ENCODE measurements at places on chromosomes 16 and 17.

DNA sequence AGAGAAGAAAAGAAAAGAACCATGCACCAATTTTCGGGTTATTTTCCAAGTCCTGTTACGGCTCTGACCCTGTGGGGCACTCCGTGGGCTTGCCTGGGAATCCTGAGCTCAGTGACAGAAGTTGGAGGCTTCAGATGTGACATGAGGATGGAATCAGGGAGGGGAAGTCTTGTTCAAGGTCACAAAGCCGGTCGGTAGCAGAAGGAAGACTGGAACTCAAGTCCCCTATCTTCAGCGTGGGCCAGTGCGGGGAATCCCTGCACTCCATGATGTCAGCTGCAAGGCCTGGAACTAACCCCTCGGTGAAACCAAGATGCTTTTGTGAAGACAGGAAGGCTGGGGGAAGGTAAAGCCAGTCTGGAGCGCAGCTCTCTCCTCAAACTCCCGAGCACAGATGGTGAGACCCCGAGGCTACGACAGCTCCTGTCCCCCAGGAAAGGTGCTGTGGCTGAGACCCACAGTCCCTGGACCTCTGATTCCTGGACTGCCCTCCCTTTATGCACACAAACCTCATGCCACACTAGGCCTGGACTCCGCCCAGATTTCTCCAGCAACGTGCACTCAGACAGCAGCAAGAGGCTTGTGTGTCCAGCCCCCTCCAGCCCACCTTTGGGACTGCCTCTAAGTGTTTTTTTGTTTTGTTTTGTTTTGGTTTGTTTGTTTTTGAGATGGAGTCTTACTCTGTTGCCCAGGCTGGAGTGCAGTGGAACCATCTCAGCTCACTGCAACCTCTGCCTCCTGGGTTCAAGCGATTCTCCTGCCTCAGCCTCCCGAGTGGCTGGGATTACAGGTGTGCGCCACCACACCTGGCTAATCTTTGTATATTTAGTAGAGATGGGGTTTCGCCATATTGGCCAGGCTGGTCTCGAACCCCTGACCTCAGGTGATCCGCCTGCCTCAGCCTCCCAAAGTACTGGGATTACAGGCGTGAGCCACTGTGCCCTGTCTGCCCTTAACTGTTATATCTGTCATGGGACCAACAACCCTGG is 5.5 kb upstream of the IL27 start:
- DNase-seq: no peak

DNA sequence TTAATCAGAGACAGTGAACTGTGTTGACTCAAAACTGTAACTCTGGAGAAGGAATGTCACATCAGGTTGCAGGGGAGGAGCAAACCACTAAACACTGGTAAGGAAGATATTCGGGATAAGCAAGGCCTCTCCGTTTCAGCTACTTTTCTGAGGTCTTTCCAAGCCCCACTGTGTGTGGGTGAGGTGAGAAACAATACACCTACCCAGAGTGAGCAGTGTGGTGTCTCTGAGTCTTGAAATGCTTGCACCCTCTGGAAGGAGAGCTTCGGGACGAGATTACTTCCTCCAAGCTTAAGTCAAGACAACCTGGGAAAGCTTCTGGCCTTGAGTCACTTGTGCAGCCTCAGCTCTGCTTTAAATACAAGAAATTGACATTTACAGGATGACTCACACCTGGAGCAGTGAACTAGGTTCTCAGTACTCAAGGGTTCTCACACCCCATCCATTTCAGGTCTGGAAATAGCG is 2.5 kb upstream of the MAP3K14 start:
- peak; percentile 45 for DNase-seq

DNA sequence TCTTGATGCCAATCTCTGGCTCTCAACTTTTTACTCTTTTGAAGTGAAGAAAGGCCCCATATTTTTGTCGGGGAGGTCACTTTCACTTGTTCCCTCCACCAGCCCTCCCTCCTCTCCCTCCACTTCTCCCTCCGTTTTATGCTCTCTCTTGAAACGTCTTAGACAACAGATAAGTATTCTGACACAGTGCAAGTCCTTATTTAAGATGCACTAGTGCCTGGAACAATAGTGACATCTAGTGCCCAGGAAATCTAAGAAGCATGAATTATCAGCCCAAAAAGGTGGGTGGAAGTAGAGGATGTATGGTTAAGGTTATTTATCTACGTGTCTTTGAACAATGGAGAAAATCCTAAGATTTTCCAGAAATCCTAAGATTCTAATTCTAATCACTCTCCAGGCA is 17.9 kb downstream of the PSME3IP1 start:
- DNase-seq: peak; percentile 57

GRCh38 chr16:24114876-24115275 is 141.3 kb upstream of the CACNG3 start:
- no peak for DNase-seq

- peak; percentile 43 for DNase-seq
Observed at GRCh38 chr16:89711601-89712273, 9.0 kb downstream of the VPS9D1 start.

- no peak for DNase-seq
Observed at GRCh38 chr17:66008680-66009079, 183.3 kb downstream of the CEP112 start.

DNA sequence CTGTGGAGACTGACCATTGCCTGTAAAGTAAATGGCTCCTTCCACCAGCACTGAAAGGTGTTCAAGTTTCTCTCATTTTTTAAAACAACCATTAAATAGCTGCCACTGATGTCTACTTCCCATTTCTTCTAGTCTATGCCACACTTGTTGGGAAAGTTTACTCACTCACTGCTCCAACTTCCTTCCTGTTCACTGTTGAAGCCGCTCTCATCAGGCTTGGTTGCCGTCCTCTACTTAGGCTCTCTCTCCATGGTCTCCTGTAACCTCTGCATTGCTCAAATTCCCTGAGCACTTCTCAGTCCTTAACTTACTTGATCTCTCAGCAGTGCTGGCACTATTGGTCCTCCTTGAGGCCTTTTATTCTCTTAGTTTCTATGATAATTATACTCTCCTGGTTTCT is 32.4 kb downstream of the SNX11 start:
- no peak for DNase-seq

DNA sequence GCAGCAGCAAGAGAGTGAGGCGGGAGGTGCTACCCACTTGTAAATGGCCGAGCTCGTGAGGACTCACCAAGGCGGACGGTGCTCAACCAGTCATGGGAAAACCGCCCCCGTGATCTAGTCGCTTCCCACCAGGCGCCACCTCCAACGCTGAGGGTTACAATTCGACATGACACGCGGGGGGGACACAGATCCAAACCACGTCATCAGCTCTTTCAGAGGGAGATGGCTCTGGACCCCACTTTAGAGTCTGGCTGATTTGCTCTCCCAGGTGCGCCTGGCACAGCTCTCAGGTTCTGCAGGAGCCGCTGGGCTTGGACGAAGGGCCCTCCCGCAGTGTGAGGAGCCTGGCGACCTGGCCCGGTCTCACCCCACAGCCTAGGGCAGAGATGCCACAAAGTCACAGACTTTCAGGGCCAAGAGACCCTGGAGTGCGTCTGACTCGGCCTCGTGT is 21.1 kb upstream of the DOC2B start:
- no peak for DNase-seq
